H1 (cell line): ENCODE measurements at places on chromosomes 2 and 18.
A peak's percentile ranks its signal among the peaks of the same experiment; 100 is the strongest.

DNA sequence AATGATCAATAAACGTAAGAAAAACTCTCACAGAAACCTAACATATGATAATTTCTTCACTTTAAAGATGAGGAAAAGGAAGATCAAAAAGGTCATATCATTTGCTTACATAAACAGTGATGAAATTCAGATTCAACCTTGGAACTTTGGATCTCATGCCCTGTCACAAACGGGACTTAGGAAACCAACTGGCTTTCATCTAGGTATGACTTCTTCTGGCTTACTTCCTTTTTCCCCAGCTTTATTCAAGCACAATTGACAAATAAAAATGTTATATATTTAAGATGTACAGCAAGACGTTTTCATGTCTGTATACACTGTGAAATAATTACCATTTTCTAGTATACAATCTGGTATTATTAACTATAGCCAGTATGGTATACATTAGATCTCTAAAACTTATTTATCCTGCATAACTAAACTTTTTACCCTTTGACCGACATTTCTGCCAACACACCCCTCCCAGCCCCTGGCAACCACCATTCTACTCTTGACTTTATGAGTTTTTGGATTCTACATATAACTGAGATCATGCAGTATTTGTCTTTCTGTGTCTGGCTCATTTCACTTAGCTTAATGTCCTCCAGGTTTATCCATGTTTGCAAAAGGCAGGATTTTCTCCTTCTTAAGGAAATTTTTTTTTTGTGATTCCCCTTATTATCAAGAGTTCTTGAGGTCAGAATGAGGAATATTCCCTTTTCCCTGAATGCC is 46.0 kb upstream of the COBLL1 start:
- H3K27me3 ChIP-seq: no peaks in the 10 kb centered on the region
- H3K4me3 ChIP-seq: no peak overlapping the region
- no peak overlapping the region for H3K27ac ChIP-seq
- no peak for DNase-seq
- no peaks in the 10 kb centered on the region for H3K4me1 ChIP-seq

- H3K4me1 ChIP-seq: no peaks in the 10 kb centered on the region
- no peaks in the 10 kb centered on the region for H3K36me3 ChIP-seq
- H3K4me3 ChIP-seq: no peak overlapping the region
- H3K27me3 ChIP-seq: no peaks in the 10 kb centered on the region
Observed at GRCh38 chr2:23656597-23656973, 270.3 kb downstream of the ATAD2B start.

DNA sequence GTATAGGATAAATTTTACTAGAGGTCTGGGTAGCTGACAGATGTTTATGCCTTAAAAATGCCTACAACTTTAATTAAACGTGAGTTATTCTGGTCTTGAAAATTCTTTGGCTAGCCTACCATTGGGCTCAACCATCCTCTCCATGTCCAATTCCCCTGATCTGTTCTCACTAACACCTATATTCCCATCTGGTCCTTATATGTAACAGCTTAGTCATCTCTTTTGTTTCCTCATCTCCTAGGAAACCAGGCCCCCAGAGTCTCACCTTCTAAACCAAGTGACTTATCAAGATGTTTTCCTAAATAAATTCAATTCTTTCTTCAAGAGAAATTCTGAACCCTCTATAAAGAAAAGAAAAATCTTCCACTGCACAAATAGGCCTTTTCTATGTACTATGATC is 148.5 kb downstream of the TTC32 start:
- H3K4me3 ChIP-seq: no peak overlapping the region
- H3K4me1 ChIP-seq: no peaks in the 10 kb centered on the region

DNA sequence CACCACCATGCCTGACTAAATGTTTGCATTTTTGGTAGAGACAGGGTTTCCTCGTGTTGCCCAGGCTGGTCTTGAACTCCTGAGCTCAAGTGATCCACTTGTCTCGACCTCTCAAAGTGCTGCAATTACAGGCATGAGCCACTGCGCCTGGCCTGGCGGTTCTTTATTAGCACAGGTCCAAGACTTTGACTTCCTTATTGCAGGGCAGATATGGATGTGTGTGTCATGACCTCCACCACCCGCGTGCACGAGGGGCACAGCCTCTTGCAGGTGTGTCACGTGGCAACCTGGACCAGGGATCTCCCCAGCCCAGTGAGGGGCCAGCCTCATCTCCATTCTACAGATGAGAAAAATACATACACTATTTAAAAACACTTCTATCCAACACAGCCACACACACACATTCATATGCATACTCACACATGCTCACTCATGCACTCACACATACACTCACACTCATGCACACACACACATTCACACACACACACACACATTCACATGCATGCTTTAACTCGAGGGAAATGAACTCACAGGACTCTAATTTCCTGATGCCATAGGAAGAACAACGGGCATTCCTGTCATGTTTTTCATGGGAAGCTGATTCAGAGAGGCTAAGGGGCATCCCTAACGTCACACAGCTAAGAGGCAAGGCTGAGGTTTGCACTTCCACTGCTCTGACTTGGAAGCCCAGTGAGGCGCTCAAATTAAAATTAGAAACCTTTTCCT is 38.8 kb downstream of the RRM2 start:
- no peaks in the 10 kb centered on the region; the same call in 1 of the 2 replicates for H3K36me3 ChIP-seq
- DNase-seq: no peak

- H3K27me3 ChIP-seq: no peaks in the 10 kb centered on the region
- H3K27ac ChIP-seq: no peak overlapping the region
- no peak for DNase-seq
- H3K4me3 ChIP-seq: no peak overlapping the region
- H3K36me3 ChIP-seq: no peaks in the 10 kb centered on the region
- no peaks in the 10 kb centered on the region for H3K4me1 ChIP-seq
Observed at GRCh38 chr18:9787036-9787435, 78.9 kb downstream of the RAB31 start.

- peaks cover 8% of the 10 kb centered on the region; the same call in 1 of the 2 replicates for H3K27me3 ChIP-seq
- no peak for DNase-seq
- H3K4me3 ChIP-seq: peak overlapping the region; percentile 30
- no peaks in the 10 kb centered on the region for H3K36me3 ChIP-seq
- H3K27ac ChIP-seq: no peak overlapping the region
Observed at GRCh38 chr2:222024932-222025880, 273.6 kb downstream of the PAX3 start.

GRCh38 chr2:203062126-203062525 is 47.5 kb downstream of the NBEAL1 start:
- H3K36me3 ChIP-seq: peaks cover 4% of the 10 kb centered on the region; the same call in 1 of the 2 replicates
- H3K4me1 ChIP-seq: no peaks in the 10 kb centered on the region
- H3K27me3 ChIP-seq: no peaks in the 10 kb centered on the region
- H3K27ac ChIP-seq: no peak overlapping the region

DNA sequence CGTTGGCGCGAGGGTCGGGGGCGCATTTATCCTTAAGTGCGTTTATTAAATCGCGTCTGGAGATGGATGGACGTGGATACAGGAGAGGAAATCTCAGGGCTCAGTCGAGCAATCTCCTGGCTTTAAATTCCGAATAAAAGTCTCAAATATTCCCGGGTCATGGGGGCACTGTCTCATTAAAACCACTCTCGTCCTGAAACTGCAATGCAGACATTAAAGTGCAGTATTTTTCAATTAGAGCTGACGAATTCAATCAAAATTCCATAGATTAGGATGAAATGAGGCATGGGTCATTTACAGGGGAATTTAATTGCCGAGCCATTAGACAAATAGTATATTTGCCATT is 10.7 kb upstream of the GBX2 start:
- no peaks in the 10 kb centered on the region for H3K36me3 ChIP-seq
- H3K27me3 ChIP-seq: peaks cover 60% of the 10 kb centered on the region
- H3K4me1 ChIP-seq: peaks cover 10% of the 10 kb centered on the region
- no peak overlapping the region for H3K27ac ChIP-seq
- H3K4me3 ChIP-seq: peak overlapping the region; percentile 34

DNA sequence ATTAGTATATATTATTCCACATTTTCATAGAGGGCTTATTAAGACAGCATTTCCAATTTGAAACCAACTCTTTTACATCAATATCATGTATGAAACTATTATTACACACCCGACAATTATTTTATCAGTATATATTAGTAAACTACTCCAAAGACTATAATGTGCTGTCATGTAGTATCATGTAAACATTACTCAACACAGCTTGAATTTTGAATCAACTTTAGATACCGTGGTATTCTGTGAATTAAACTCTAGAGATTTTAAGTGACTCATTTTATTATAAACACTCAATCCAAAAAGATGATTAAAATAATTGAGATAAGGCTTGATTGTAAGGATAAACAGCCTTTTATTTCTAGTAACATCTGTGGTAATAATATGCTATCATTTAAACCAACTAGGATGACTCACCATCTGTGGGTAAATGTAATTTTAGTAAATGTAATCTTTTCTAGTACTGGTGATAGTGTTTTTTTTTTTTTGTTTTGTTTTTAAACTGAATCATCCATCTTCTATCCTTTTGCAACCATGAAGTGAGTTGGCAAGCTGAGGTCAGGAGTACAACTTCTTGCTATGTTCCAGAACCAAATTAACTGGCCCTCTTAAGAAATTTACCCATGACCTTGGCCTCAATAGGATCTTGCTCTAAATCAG is 144.3 kb upstream of the SMAD7 start:
- no peaks in the 10 kb centered on the region for H3K36me3 ChIP-seq
- DNase-seq: no peak
- no peaks in the 10 kb centered on the region for H3K4me1 ChIP-seq
- no peak overlapping the region for H3K4me3 ChIP-seq

DNA sequence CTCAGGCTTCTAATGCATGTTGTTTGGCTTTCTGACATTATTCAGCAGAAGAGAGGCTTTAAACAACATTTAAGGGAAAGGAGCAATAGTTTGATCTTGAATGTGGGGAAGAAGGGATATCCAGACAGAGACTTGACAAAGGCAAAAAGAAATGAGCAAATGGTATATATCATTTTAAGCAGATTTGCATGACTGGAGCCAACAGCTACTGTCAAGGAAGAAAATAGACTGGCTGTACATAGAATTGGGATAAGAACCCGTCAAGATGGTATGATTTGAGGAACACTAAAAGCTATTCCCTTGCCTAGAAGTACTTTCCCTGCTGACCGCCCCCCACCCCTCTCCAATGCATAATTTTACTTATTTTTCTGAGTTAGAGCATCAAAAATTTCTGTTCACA is 174.5 kb downstream of the RIT2 start:
- no peak overlapping the region for H3K27ac ChIP-seq
- no peak for DNase-seq
- H3K27me3 ChIP-seq: no peaks in the 10 kb centered on the region
- H3K4me3 ChIP-seq: no peak overlapping the region
- H3K4me1 ChIP-seq: no peaks in the 10 kb centered on the region; the same call in 1 of the 2 replicates

- H3K4me1 ChIP-seq: no peaks in the 10 kb centered on the region; the same call in 1 of the 2 replicates
- DNase-seq: no peak
- peaks cover 12% of the 10 kb centered on the region for H3K36me3 ChIP-seq
Observed at GRCh38 chr2:278927-279320, 9.0 kb downstream of the ALKAL2 start.

GRCh38 chr18:73331212-73331772 is 463.5 kb upstream of the NETO1 start:
- H3K4me3 ChIP-seq: no peak overlapping the region
- no peak for DNase-seq
- no peaks in the 10 kb centered on the region for H3K36me3 ChIP-seq
- no peaks in the 10 kb centered on the region for H3K4me1 ChIP-seq
- H3K27me3 ChIP-seq: no peaks in the 10 kb centered on the region

DNA sequence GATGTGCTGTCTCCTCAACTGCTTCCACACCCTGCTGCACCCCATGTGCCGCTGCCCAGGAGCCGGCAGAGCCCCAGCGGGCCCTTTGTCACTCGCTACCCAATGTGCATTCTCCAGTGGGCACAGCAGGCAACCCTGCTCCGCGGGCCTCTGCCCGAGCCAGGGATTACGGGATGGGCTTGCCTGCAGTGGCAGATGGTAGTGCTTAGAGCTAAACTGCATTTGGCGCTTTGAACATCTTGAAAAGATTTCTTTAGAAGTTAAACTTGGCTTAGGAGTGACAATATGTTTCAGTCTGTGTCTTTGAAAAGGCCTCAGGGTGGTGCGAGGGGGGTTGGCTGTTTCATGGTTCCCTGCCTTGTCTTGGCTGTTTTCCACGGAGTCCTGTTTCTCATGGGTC is 84.0 kb upstream of the BOD1L2 start:
- DNase-seq: no peak
- H3K4me3 ChIP-seq: no peak overlapping the region
- no peak overlapping the region for H3K27ac ChIP-seq
- no peaks in the 10 kb centered on the region for H3K36me3 ChIP-seq
- no peaks in the 10 kb centered on the region for H3K27me3 ChIP-seq

DNA sequence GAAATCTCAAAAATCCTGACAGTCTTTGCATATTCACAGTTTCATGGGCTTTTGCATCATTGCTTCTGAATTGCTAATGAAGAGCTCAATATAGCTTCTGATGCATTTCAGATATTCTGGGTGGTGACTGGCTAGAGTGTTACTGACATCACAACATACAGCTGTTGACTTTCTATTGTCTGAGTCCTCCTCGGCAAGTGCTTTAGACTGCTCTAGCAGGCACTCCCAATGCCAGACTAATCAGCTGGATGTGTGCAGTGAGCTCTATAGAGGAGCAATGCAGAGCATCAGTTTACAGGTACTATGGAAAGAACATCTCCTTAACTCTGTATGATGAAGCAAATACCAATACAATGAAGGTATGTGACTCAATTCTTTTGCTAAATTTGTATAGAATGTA is 54.9 kb downstream of the R3HDM1 start:
- H3K4me1 ChIP-seq: 0 out of 2 replicates have a peak, but pooled peaks cover 2% of the 10 kb centered on the region
- no peaks in the 10 kb centered on the region for H3K27me3 ChIP-seq
- H3K4me3 ChIP-seq: no peak overlapping the region
- DNase-seq: no peak
